ENCODE measurements at places on chromosomes 3 and 15.

DNA sequence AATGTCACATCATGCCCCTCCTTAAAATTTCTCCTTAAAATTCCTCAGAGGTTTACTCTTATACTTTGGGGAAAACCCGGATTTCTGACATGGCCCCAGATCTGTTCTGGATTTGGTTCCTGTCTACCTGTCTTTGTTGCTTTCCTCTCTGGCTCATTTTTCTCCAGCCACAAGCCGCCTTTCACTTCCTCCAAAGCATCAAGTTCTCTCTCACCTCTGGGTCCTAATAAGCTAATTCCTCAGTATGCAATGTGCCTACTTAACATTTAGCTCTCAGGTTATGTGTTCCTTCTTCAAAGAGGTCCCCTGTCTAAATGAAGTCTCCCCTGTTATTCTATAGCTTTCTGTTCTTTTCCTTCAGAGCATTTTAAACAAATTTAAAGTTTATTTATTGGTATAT lies 16.1 kb downstream of the HMG20A start:
- ATAC-seq: no peak

- ATAC-seq: peak; percentile 68
These were observed 179.4 kb downstream of the OPA1 start for GRCh38 chr3:193772422-193772763.

GRCh38 chr3:53545996-53546359 lies 51.6 kb downstream of the CACNA1D start:
- ATAC-seq: peak; percentile 82

- ATAC-seq: no peak
These were observed 5.6 kb upstream of the PYDC2 start for GRCh38 chr3:191455257-191455952.

DNA sequence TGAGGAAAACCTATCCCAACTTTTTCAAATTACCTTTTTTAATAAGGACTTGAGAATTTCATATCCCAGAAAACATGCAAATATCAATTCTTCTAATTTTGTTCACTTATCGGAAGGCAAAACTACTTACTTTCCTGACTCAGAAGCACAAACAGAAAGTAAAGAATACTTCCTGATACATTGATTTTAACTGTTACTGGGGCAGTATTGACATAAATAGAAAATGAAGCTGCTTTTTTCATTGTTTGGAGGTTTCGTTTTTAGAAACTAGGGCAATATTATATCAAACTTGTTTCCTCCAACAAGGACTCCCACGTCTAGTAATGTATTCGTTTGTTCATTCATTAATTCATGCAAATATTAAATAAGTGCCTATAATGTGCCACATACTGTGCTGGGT lies 19.1 kb downstream of the PAQR9 start:
- no peak for ATAC-seq

DNA sequence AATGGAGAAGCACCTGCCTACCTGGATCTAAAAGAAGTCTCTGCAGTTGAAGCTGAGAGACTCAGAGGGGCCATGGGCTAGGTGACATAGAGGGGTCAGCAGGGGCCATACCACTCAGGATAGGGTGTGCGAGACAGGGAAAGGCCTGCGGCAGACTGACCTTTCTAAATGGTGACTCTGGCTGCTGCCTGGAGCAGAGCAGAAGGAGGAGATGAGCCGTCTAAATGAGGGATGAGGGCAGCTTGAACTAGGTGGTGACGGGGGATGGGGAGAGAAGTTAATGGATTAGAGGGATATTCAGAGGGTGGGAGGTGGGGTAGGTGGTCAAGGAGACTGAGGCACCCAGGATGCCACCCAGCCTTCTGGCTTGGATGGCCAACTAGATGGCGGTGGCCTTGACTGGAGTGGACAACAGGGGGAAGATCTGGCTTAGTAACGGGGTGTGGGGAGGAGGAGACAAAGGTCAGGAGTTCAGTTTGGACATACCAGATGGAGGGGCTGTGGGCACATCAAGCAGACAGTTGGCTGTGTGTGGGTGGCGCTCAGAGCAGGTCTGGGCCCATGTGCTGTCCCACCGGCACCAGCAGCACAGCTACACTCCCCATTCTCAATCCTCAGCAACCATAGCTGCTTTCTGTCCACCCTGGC lies 3.2 kb upstream of the ITIH1 start:
- no peak for ATAC-seq

- ATAC-seq: no peak
These were observed 25.8 kb downstream of the KLHL6 start for GRCh38 chr3:183529717-183530116.

GRCh38 chr15:40536501-40536900 lies 28.3 kb downstream of the CCDC32 start:
- no peak for ATAC-seq

- ATAC-seq: no peak
These were observed 23.9 kb upstream of the FAM3D start for GRCh38 chr3:58690490-58690889.

- ATAC-seq: no peak
These were observed 15.0 kb upstream of the SRP14 start for GRCh38 chr15:40053831-40054604.

DNA sequence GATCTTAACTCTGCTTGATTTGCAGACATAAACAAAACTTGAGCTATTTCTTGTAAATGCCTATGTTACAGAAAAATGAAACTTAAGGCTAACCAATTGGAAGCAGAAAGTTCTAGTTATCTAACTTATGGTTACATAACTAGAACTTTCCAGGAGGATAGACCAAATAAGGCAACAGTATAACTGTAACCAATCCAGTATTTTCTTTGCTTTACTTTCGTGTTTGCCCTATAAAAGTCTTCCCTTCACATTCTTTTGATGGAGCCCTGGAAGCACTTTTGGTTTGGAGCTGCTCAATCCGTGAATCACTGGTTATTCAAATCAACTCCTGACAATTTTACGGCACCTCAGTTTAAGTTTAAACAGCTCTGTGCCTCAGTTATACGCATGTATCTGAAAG lies 164.6 kb downstream of the SUCLG2 start:
- no peak for ATAC-seq

DNA sequence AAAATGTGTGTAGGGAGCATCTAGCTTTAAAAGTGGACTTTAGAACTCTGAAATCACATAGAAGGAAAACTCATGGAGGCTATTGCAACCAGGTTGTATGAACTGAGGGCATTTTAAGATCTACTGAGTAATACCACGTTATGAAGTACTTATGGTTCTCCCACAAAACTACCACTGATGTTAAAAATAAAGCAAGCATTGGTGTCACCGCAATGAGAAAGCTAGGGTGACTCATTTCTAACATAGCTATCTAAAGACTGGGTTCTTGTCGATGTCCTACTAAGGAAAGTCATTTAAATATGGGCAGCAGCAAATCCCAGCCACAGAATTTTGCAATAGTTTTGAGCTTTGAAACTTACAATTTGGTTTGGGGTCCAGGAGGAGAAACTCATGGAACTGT lies 584.8 kb downstream of the DIPK2A start:
- ATAC-seq: no peak

DNA sequence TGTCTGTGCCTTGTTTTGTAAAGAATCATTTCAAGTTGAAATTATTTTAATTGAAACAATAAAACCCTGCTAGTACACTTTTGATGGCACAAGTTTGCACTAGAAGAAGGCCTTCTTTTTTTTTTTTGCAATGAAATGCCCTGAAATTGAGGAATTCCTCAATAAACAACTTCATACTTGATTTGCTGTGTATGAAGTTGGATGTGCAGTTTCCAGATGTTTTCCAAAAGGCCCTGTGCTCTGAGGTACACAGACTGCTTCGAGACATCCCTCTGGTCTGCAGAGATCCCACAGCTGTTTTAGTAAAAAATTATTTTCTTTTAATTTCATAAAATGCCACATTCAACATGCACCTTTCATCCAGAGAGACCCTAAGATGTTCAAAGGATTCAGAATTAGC lies 48.9 kb downstream of the HES1 start:
- no peak for ATAC-seq

DNA sequence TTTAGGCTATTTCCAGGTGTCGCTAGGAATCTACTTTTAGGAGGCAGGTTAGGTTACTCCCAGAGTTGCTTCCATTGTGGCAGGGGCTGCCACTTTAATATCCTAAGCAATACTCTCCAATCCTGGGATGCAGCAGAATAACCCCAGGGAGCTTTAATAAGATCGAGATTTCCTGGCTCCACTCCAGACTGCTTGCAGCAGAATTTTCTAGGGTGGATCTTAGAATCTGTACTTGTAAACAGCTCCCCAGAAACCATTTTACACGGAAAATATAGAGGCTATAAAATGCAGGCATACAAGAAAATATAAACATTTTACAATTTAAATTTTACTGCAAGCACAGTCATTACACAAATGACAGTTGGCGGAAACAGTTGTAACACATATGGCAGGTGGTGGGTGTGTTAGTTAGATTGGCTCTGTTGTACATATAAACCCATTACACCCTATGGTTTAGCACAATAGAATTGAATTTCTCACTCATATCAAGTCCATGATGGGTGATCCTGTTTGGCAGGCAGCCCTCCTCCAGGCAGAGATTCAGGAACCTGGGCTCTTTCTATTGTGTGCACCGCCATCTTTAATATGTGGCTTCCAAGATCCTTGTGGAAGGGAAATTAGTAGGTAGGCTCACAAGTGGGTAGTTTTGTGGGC lies 35.0 kb upstream of the TNFAIP8L3 start:
- no peak for ATAC-seq

DNA sequence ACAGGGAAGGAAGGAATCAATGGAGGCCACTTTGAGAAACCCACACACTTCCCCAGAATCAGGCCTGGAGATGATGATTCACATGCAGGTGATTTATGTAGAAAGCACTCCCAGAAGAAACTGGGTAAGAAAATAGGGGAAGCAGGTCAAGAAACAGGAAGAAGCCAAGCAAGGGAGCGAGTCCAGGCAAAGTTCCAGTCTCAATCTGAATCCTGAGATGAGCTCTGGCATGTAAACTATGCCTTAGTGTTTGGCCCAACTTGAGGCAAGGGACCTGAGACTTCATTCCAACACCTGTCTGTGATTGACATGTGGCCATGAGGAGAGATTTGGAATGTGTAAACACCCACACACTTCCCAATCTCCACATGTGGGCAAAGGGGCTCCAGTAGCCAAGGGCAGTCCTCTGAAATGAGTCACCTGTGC lies 61.6 kb upstream of the CTNNB1 start:
- ATAC-seq: no peak

- no peak for ATAC-seq
These were observed 317.7 kb downstream of the MECOM start for GRCh38 chr3:169345662-169346331.

DNA sequence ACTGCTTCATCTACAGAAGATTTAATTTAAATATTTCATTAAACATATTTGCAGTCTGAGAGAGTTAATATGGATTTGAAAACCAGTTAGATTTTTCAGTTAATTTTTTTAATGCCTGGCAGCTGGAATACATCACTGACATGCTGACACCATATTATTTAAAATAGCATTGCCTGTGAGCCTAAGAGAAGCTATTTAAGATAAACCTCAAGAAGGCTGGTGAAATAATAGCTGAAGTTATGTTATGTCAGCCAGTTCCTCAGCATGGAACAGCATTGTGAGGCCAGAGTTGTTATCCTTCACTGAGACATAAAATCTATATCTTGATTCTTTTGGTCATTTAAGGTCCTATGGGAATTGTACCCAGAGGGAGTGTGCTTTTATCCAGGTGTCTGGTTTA lies 705.2 kb downstream of the NAALADL2 start:
- no peak for ATAC-seq

DNA sequence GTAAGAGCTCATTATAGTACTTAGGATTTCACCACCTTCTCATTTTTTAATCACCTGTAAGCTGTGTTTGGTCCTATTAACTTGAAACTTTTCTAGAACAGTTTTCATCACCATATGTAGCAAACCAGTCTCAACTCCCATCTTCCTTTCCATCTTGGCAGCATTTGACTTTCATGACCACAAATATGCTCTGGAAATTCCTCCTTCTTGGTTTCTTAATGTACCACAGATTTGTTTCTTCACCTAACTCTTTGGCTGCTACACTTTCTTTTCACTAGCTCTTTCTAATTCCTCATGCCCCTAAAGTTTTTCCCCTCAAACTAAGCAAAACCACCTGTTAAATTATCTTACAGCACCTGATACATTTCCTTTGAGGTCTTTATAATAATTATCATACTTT lies 13.2 kb upstream of the NMB start:
- ATAC-seq: no peak

DNA sequence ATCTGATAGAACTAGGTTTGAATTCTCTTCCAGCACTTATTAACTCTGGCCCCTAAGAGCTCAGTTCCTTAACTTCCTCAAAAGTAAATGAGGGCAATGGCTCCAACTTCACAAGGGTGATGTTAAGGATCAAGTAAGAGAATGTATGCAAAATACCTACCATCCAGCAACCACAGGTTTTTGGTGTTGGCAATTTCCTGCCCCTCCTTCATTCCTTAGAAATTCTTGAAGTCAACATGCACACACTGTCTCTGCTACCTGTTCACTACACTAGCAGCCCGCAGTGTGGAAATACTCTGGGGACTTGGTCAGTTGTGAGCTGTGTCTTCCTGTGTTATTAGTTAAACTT lies 5.0 kb downstream of the ZBED2 start:
- no peak for ATAC-seq

DNA sequence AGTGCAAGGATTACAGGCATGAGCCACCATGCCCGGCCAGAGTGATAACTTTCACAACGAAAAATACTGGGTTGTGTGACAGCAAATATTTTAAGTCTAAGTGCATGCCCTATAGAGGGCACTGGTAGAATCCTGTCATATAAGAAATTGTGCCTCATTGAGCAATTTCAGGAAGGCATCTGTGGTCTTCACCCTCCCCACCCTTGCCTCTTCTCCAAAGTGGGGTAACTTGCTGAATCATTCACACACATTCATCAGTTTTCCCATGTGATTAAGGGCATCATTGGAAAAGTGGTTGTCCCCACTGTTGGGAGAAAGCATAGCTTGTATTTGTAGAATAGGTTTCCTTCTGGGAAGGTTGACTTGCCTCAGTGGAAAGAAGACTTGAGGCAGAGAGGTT lies 9.2 kb downstream of the MITF start:
- ATAC-seq: no peak

GRCh38 chr3:100023595-100023994 lies 90.7 kb downstream of the FILIP1L start:
- ATAC-seq: no peak

DNA sequence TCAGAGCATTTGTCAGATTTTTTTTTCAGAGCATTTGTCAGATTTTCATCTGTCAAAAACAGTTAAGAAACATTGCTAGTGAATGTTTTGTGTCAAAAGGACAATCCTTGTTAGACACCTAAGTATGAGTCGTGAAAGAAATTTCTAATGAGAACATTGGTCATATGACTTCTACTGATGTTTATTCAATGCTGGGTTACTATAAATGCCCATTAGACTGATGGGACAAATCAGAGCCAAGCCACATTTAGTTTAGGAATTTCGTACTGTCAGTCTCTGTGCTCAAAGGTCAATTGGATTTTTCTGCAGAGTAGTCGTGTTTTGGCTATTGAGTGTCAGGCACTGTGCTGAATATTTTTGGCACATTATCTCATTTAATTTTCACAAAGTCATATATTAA lies 31.6 kb downstream of the TSC22D2 start:
- no peak for ATAC-seq

All from motor neuron (in vitro differentiated cells).